NCI-H446 (cell line): ENCODE measurements at places on chromosomes 7 and 10.

DNA sequence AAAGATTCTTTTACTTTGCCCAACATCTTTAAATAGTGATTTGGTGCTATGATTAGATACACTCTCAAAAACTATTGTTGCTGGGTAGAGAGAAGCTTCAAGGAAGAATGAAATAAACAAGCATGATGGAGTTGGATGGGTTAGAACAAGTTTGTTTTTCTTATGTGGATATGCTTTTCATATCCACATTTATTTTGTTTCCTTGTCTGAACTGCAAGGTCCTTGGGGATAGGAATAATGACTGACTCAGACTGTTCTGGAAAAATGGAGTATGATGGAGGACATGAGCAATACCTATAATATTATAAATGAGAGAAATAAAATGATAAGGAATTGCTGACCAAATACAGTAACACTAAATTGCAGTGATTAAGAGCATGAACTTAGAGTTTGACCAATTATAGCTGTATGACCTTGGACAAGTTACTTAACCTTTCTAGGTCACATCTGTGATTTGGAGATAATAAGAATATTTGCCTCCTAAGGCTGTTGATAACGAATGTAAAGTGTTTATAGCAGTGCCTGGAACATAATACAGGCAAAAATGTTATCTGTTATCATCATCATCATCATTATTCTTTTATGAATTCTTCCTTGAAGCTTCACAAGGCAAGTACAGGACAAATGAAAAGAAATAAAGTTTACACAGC lies 847.5 kb downstream of the LRMDA start:
- DNase-seq: no peak

DNA sequence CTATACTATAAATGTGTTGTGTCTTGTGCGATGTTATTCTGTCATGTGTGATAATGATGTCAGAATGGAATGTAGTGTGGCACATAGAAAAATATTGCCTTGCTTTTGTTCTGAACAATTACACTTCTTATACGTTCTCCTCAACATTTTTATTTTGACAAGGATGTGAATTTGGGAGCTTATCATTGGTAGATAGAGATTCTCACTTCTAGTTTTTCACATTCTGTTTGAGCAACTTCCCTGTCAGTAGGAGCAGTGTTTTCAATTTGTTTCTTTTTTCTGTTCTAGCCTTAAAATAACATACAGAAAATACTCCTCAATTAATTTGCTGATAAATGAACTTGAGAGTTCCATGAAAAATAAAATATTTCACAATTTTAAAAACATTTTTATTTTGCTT lies 17.6 kb downstream of the SUN3 start:
- no peak for DNase-seq

GRCh38 chr10:36163827-36164226 lies 521.7 kb upstream of the FZD8 start:
- DNase-seq: no peak

DNA sequence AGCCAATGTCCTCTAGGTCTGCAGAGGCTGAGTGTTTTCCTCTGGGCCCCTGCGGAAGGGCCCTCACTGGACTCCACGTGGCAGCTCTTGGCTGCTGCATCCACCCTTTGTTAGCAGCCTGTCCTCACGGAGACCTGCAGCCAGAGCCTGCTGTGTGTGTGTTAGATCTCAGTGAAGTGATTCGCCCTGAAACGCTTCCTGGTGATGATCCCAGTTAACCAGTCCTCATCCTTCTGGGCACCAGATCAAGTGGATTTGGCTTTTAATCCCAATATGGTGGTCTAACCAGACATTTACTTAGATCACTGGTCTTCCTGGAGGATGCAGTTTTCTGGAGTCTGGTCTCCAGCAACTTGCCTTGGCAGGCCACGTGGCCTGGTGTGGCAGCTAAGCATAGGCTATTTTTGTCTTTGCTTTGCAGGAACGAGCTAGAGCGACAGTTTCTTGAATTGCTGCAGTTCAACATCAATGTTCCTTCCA lies 39.5 kb upstream of the GJD4 start:
- peak; percentile 7 for DNase-seq

GRCh38 chr10:13831711-13832141 lies 245.0 kb downstream of the PRPF18 start:
- no peak for DNase-seq

DNA sequence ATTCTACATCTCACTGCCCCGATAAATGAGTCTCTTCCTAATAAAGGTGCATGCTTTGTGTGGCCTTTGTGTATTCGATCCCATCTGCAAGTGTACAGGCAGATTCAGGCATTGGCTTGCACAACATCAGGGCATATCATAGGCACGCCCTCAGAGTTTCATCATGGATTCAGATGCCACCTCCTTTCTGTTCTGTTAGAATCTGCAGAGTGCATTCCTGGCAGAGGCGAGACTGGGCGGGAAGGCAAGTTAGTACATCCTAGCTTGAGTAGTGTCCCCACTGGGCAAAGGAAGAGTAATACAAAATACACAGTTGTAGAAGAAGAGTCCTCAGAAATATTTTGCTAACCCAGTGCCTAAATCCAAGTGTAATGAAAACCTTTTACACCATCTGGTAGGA lies 346.5 kb upstream of the GALNT17 start:
- DNase-seq: no peak

- DNase-seq: no peak
These were observed 19.9 kb upstream of the GPAM start for GRCh38 chr10:112203328-112204076.

GRCh38 chr7:26193432-26194207 lies 6.9 kb downstream of the HNRNPA2B1 start:
- no peak for DNase-seq

GRCh38 chr10:97234400-97234799 lies 48.6 kb upstream of the SLIT1 start:
- peak; percentile 4 for DNase-seq
